ENCODE measurements at places on chromosomes 5 and 9. TPM values are rescaled to one million over a fixed set of nuclear protein-coding genes. Genes with fewer than 3 reads are reported as not detected.

The TPM2 gene
- 77.0 TPM for total RNA-seq

The GRM6 gene
- total RNA-seq = not detected

GRCh38 chr5:121285801-121286521, 565.7 kb upstream of the FTMT start:
- no peak for DNase-seq

DNA sequence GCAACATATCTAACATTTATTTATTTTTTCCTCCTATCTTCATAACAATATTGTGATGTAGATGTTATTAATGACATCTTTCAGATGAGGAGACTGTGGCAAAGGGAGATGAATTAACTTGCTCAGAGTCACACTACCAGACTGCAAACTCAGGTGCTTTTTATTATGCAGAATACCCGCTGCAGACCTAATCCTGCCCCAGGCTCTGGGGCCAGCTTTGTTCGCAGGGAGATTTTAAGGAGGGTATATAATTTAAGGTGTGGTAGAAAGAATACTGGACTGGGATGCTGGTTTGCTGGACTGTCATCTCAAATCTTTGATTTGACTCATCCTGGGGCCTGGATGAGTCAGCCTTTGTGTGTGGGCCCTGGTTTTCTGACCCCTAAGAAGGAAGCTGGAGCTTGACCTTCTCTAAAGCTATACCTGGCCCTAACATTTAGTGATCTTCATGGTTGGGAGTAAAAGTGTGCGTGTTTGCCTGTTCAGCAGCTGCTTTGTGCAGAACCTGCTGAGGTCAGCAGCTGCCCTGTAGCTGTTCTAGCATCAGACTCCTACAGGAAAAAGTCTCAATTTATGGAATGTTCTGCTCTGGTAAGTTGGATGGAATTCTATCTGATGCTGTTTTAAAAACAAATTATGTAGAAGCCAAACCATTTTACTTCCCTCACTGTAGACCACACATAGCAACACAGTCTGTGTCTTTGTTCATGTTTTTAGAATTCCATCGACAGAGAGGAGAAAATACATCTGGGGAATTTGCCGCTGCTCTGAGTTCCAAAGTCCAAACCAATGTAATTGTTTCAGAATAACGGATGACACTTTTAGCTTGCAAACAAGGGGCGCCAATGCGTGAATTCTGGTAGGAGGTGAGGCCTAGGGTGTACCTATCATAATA, 4.5 kb downstream of the SLC36A1 start:
- no peak for DNase-seq

DNA sequence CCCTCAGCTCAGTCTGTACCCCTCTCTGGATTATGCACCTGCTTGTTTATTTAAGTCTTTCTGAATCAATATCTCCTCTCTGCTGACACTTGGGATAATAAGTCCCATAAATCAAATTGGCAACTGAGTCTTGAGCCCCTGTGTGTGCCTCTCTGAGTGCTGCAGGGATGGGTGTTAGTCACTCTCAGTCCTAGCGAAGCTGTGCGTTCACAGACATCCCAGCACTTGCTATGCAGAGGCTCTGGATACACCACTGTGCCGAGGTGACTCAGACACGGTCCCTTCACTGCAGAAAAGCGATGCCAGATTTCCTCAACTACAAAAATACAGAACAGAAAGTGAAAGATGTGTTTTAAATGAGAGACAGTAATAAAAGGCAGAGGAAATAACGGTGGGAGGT, 4.1 kb upstream of the KCNMB1 start:
- DNase-seq = no peak

DNA sequence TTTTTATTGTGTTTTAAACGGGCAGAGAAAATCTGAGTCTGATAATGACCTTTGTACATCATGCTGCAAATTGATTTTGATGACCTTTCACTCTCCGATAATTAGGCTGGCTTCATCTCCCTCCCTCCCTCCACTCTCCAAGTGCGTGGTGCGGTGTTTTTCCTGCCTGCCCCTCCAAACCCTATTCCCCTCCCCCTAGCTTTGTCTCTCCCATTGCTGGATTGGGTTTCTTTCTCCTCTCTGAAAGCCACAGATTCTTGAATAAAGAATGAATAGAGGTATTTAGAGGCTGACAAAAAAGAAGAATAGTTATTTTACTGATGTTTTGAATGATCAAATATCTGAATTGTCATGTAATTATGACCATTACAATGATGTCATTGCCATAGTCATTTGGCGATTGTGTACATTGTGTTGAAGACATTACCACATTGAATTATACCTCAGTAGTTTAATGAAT, 571.1 kb upstream of the ZNF608 start:
- no peak for DNase-seq

- no peak for DNase-seq
Measured at GRCh38 chr5:154878642-154879335, 20.4 kb downstream of the CNOT8 start.

The VLDLR gene
- total RNA-seq = 15.3 TPM

- no peak for DNase-seq
Measured at GRCh38 chr5:174145821-174146220, 100.3 kb downstream of the NSG2 start.

DNA sequence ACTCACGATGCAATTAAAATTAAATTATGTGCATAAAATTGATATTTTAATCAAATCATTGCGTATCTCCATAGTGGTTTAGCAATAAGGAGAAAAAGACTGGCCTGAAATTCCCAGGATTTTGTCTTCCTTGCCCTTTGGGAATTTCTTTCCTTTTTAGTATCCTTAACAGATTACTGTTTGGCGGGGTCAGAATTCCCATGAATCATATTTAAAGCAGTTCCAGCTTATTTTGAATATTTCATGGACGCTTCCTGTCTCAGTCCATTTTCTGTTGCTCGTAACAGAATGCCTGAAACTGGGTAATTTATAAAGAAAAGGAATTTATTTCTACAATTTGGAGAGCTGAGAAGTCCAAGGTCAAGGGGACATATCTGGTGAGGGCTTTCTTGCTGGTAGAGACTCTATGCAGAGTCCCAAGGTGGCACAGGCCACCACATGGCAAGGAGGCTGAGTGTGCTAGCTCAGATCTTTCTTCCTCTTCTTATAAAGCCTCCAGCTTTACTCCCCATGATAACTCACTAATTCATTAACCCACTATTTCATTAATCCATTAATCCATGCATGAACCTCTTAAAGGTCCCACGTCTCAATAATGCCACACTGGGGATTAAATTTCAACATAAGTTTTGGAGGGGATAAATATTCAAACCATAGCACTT, 37.8 kb downstream of the CDH6 start:
- no peak for DNase-seq

The LCN10 gene
- total RNA-seq = 7.6 TPM

GRCh38 chr5:170010595-170010994, 30.3 kb upstream of the INSYN2B start:
- DNase-seq = no peak

The ASB6 gene
- 20.3 TPM for total RNA-seq

Measured in spleen (tissue), 13 donors.